ENCODE measurements at places on chromosomes 4 and X.

DNA sequence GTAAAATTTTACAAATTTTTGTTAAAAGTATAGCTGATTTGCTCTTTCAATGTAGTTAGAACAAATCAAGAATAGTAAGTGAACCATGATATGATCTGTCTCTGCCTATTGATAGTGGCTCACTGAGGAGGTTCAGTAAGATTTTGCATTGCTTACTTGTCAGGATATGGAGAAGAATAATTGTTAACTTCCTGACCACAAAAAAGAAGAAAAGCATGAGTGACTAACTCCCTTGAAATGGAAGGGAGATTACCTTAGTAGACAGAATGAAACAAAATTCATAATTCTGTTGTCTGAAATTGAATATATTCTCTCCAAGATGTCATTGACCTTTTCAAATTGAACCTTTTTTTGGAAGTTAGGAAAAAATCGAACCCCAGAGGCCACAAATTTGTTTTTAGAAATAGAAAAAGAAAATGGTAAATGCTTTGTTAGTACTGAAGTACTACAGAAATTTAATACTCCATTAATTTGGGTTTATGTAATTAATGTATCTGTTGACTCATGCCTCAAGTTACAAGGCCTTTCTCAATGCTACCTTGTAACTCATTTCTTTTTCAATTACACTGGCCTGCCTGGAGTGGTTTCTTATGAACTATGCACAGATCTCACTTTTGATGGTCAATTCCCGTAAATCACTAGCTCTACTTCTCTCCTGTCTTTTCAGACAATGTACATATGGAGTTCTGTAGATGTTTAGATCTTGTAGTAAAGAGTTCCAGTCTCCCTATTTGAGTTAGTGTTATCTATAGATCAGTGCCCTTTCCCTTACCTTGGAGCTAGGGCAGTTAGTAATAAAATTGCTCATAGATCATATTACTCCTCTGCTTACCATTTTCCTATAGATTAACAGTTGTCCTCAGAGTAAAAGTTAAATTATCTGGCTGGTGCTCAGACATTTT lies 139.3 kb downstream of the TLL1 start:
- DNase-seq: peak; percentile 76

DNA sequence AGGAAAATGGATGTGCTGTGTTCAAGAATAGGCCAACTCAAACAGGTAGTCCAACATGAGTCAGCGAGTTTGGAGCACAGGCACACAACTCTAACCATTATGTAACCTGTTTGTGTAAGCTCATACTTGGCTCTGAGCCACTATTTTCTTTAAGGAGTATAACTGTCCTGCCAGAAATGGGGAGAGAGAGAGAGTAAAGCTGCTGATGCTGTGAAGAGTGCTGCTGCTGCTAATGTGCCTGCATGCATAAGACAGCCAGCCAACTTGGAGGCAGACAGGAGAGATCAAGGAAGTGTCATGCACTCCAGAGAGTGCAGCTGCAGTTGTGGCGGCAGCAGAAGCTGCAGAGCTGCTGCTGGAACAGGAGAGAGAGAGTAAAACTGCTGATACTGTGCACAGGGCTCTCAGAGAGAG lies 11.7 kb upstream of the STATH start:
- peak; percentile 80 for DNase-seq

DNA sequence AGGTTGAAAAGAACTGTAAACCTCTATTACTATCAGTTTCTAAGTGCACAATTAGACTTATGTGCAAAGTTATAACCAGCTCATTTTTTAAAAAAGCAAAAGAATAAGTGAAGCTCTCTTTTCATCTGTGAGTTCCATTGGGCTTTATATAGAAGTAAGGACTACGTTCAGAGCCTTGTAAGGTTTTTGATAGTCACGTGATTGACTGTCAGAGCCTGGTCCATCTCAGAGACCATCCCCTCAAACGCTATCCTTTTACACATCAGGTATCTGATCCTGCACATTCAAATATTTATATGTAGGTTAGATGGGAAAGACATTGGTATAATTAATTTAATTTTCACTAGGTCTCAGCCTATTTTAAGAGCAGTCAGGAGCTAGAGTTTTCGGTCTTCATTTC lies 279.3 kb downstream of the INPP4B start:
- DNase-seq: no peak

DNA sequence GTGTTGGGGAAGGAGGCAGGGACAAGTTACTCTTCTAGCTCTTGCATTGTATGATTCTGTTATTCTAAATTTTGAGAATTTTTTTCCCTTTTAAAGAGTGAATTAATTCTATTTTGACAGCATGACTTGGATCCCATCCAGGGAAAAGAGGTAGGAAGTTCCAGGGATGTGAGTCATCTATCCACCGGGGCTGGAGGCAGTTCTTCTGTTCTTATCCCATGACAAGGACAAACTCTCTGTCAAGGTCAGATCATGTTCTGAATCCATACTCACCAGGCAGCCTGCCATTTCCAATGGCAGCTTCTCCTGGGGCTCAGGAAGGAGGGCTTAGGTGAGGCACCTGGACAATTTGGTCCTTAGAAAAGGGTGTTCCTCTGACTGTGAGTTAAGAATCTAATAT lies 132.0 kb upstream of the MED14 start:
- DNase-seq: peak; percentile 85

- no peak for DNase-seq
These were observed 63.8 kb downstream of the GPRIN3 start for GRCh38 chr4:89243733-89244252.

GRCh38 chr4:104878936-104879335 lies 267.7 kb upstream of the TET2 start:
- DNase-seq: no peak

- DNase-seq: peak; percentile 24
These were observed 312.7 kb upstream of the GATB start for GRCh38 chr4:152073351-152074087.

DNA sequence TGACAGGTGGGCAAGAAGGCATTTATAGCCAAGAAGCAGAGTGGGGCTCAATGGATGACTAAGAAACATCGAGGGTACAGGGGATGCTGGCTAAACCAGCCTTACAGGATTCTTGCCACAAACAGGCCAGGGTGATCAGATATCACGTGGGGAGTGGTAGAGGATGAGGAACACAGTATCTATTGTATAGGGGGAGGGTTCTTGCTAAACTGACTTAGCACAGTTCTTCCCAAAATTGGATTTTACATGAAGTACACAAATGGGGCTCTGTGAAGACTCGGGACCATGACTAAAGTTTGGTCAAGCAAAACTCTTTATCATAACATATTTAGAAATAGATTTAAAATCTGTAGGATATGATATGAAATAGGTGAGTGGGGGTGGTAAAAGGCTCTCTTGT lies 144.0 kb upstream of the ATOH1 start:
- DNase-seq: no peak

GRCh38 chr4:172168888-172169287 lies 355.7 kb downstream of the GALNTL6 start:
- DNase-seq: no peak

DNA sequence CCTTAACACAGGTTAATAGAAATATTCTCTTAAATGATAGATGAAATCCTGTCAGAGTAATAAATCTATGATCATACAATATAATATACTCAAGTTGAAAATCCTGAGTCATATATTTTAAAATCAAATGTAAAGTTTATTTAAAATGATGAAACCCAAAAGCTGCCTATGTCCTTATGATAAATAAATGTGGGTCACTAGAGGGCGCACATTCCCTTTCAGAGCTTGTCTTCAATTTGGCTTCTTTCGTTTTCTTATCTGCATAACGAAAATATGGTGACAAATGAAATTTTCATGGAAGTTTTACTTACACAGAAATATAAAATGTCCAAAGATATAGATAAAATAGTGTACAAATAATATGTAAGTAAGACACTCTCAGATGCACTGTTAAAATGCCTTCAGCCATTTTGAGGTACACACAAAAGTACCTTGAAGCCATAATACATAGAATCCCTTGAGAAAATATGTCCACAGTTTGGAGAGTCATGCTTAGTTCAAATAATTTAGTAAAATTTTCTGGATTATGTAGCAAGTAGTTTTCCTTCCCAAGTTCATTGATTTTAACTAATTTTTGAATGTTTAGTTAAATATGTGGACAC lies 680.4 kb downstream of the DMD start:
- DNase-seq: peak; percentile 20

GRCh38 chr4:29081234-29081955 lies 1638.8 kb upstream of the PCDH7 start:
- peak; percentile 1 for DNase-seq

DNA sequence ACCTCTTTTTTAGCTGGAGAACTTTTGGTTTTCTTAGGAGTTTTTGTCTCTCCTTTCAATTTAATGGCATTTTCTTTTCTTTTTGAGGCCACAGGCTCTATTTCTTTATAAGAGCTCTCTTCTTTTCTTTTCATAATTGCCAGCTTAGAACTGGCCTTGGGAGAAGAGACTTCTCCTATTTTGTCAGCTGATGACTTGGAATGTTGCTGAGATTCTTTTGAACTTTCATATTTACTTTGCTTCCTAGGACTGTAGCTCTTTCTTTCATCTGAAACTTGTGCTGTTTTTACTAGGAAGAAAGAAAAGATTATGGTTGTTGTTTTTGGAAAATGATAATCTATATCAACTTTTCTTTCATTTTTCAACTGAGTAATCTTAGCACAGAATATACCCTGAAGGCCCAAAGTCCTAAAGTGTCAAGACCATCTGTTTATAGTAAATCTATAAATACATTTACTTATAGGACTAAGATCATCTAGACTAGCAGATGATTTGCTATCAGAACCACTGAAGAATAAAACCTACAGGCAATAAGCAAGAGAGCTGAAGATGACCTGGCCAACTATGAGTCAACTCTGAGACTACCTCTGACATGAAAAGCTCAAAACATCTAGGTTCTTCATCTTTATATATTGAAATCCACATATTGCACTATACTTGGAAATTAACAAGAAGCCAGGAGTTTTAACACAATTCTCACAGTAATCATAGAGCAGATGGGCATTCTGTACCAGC lies 45.6 kb downstream of the RFC1 start:
- DNase-seq: peak; percentile 42

GRCh38 chrX:108947205-108947604 lies 210.8 kb upstream of the IRS4 start:
- DNase-seq: no peak

Measured in renal cortical epithelial cell (primary cell).